ENCODE measurements at places on chromosomes 6 and 20.

- DNase-seq: no peak
Observed at GRCh38 chr20:20362774-20363433, 5.0 kb upstream of the INSM1 start.

DNA sequence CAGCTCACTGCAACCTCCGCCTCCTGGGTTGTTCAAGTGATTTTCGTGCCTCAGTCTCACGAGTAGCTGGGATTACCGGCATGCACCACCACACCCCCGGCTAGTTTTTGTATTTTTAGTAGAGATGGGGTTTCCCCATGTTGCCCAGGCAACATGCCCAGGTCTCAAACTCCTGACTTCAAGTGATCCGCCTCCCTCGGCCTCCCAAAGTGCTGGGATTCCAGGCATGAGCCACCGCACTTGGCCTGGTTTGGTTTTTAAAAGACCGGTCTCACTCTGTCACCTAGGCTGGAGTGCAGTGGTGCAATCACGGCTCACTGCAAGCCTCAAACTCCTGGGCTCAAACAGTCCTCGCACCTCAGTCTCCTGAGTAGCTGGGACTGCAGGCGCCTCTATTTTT is 40.1 kb downstream of the VSTM2L start:
- no peak for DNase-seq

DNA sequence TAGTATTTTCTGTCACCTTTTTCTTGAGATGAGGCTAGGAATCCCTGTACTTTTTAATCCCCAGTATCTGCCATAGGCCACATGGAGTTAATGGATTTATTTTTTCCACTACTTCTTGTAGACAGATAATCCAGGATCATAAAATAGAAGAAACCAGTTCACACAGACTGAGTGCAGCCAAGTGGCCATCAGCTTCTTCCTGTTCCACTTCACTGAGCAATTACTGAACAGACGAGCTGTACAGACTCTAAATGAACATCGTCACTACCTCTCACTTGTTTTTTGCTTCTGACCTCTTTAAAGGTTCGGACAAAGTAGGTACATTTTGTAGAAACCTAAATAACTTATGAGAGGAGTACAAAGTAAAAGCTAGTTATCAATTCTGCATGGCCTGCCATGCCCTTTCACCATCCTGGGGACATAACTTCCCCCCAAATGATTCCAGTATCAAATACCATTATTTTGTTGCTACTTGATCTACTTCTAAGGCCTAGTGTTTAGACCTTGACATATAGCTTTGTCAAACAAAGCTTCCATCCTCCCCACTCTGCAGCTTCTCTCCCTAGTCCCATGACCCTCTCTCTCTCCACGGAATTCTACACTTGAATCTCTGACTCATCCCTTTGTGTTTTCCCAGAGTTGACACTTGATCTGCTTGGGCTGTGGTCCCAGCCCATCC is 34.4 kb upstream of the ARHGAP18 start:
- no peak for DNase-seq

DNA sequence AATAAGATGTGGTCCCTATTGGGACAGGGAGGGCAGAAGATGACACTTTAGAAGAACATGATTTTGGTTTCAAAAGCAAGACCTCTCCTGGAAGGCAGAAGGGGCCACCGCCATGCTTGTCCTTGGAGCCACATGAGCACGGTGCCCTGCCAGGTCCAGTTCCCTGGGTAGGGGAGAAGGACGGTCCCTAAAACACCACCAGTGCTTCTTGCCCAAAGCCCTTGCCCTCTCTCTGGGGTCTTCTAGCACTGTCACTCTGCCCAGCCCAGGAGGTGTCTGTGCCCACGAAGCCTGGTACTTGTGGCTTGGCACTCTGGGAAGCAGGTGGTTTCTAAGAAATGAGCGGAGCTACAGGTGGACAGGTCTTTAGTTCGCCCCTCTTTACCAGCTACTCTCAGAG is 46.0 kb downstream of the PLCG1 start:
- peak; percentile 6 for DNase-seq

GRCh38 chr20:57265997-57266290 is 497 bp downstream of the BMP7 start:
- no peak for DNase-seq

DNA sequence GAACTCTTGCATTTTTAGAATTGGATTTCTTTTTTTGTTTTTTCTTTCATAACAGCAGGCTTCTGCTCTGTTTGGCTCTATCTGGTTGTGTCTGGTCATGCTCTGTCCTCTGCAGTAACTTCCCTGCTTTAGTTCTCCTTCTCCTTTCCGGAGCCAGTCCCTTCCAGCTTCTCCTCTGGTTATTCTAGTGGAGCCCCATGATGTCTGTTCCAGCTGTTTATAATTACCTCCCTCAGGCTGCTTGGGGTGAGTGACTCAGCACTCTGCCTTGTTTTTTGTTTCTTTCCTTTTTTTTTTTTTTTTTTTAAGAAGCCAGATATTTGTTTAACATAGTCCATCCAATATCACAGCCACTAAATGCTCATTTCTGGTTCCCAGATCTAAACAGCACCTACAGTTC is 409.6 kb downstream of the MAFB start:
- DNase-seq: no peak

DNA sequence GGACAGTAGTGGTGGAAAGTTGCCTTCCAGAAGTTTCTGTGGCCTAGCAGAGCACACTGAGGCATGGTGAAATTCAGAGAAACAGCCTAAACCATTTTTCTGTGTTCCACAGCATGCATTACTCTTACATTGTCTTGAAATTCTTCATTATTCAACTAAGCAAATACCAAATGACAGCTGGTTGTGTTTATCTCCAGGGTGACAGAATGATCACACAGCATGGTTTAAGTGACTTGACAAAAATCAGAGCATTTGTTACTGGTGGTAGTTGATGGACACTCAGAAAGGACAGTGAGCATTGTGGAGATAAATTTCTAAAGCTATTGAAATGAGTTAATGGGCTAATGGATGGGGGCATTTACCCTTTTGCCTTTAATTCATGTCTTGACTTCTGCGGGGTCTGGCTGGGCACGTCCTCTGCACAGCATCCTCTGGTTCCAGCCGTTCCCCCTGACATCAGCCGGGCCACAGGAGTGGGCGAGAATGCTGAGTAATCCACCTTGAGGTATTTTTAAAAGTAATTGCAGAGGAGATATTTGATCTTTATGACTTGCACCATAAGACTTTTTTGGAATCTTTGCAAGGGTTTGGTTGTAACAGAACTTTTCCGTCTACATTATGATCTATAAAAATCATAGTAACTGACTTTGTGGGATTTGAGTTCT is 78.9 kb upstream of the SCP2D1 start:
- DNase-seq: no peak
